ENCODE measurements at places on chromosomes 1 and 21.

DNA sequence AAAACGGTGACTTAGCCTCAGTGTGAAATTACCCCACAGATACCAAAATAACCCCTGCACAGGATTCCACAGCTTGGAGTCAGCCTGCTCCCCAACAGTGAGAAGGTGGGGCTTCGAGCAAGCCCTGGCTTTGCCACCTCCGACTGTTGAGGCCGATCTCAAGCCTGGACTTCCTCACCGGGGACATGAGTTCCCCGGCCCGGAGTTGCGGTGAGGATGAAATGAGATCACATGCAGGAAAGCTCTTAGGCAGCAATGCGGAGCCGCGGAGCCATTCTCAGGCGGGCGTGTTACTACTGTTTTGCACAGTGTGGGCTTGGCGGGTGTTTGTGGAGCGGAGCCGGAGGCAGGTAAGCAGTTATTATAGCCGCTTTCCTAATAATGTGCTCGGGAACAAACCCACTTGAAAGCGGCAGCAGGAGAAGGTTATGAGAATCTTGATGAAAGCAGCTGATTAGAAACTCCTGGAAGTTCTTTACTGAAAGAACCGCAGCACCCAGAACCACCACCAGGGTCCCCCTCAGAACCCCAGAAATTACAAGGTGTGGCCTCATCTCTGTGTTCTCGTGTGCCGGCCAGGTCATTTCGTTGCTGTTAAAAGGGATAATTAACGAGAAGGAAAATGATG, 3.9 kb upstream of the CLSTN1 start:
- DNase-seq: no peak

GRCh38 chr1:207155028-207155427, 51.0 kb downstream of the C4BPA start:
- no peak for DNase-seq

GRCh38 chr1:234709473-234710228, 99.7 kb upstream of the IRF2BP2 start:
- no peak for DNase-seq

DNA sequence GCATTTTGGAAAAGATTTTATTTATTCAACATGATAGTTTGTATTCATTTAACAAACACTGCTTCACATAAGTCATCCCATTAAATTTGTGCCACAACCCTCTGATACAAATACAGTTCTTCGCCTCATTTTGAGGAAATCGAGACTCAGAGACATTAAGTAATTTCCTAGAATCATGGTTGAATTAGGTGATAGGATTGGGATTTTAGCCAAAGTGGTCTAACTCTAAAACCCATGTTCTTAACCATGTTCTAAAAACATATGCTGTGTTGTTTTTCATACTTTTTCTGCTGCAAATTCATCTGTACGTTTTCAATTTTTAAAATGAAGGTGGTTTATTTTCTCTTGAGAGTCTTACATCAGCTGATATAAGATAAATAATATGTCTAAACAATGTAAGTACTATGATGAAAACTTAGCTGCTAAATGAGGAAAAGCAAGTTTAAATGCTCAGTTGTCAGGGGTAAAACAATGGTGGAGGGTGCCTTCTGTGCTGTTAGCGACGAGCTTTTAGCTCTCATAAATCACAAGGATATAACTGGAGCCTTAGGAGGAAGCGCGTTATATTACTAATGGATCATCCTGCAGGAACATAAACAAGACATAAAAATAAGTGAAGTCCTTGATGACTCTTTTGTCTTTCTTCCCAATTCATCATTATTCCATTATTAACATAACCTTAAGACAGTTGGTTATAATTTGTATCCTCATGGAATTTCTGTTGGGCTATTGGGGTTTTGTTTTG, 97.7 kb downstream of the CACHD1 start:
- no peak for DNase-seq
